GM03348 (cell line): ENCODE measurements at places on chromosomes 7 and 10.

GRCh38 chr7:101744588-101744987 is 72.8 kb upstream of the CUX1 start:
- no peak for DNase-seq

DNA sequence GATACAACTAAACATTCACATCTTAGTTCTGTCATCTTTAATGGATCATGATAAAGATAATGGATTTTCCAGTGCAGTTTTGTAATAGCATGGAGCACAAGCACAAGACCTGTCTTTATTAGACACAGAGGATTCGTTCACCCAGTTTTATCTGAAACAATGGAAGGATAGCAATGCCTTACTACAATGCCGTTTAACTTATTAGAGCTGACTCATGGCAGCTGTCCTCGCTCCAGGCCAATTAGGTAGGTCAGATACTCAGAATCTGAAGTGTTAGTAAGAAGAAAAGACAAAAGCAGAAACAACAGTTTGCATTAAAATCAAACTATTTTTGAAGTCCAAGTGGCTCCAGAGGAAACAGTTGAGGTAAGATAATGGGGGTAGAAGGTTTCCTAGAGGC is 12.8 kb downstream of the OR13A1 start:
- no peak for DNase-seq

DNA sequence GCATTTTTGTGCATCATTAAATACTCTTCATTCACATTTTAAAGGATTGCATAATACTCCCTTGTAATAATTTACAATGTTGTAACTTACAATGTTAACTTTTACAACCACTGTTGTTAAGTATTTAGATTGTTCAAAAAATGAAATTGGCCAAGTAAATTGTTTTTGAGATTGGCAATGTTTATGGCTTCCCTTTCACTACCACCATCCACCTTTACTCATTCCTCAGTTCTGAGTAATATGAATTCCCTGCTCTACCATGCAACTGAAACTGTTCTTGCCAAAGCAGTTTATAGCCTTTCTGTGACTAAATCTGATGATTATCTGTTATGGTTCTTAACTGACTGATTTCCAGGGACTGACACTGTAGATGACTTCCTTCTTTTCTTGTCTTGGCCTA is 80.5 kb upstream of the TMEM106B start:
- DNase-seq = no peak

GRCh38 chr10:122464250-122464510 is 2.8 kb downstream of the HTRA1 start:
- no peak for DNase-seq

DNA sequence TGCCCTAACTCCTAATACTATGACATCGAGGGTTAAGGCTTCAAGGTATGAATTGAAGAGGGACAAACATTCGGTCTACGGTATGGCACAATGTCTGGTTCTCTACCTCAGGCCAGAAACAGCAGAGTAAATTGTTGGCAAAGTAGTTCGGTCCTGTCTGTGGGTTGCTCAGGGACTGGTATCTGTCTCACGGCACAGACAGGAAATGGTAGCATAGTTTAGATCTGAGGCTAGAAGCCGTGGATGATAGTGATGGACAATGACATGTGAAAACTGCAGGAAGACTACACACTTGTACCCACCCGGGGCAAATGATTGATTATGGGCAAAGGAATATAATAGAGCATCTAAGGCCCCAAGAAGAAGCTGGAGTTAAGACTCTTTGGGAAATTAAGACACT is 106.2 kb downstream of the TWIST1 start:
- DNase-seq = peak; percentile 47

GRCh38 chr10:35127289-35127891 is 744 bp downstream of the CREM start:
- DNase-seq = peak; percentile 77

DNA sequence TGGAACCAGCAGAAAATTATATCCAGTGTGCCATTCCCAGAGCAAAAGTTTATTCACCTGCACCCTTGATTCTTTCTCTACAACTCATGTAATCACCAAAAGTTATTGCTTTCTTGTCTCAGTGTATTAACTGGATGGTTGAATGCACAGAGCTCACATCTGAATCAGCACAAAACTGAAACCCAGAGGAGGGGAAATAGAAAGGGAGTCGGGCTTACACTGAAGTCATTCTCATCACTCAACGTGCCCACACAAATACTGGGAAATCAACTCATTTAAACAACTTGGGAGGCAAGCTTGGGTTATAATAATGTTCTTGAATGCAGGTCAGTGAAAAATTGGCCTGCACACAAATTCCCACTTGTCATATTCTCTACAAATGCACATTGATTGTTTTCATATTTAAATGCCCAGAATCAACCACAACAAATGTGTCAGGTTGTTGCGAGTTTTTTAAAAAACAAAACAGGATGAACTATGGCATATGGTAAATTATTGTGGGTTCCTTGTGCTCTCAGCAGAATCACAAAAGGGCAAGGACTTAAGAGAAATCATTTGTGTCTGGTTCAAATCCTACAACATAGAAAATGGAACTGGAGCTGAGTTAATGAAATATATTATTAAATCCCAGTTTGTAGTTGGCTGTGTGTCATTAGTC is 125.9 kb upstream of the NOBOX start:
- DNase-seq = no peak

GRCh38 chr7:7920481-7920880 is 48.1 kb upstream of the GLCCI1 start:
- DNase-seq = no peak

DNA sequence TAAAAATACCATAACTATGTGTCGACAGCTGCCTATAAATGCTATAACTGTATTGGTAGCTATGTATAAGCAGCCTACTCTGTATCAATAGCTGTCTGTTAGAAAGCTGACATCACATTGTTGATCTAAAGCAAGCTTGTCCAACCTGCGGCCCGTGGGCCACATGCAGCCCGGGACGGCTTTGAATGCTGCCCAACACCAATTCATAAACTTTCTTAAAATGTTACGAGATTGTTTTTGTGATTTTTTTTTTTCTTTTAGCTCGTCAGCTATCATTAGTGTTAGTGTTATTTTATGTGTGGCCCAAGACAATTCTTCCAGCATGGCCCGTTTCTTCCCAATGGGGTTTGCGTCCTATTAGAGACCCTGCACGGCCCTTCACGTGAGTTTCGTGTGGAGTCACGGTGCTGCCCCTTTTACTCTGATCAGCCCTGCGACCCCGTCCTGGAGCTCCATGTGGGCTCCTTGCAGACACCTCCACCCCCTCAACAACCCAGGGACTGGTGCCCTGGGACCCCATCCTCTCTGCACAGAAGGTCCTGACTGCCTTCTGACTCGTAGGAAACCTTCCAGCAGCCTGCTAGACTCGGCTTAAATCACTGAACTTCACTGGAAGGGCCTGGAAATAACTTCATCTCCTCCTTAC is 4.5 kb upstream of the PRKAR1B start:
- DNase-seq = no peak

GRCh38 chr7:7351832-7352231 is 169.5 kb downstream of the C1GALT1 start:
- no peak for DNase-seq

- no peak for DNase-seq
These were observed 2.5 kb upstream of the KCNH2 start for GRCh38 chr7:150980663-150981062.

- no peak for DNase-seq
These were observed 21.0 kb upstream of the C10orf71 start for GRCh38 chr10:49277973-49278372.

- peak; percentile 85 for DNase-seq
These were observed 39.2 kb upstream of the GSAP start for GRCh38 chr7:77455321-77455720.

DNA sequence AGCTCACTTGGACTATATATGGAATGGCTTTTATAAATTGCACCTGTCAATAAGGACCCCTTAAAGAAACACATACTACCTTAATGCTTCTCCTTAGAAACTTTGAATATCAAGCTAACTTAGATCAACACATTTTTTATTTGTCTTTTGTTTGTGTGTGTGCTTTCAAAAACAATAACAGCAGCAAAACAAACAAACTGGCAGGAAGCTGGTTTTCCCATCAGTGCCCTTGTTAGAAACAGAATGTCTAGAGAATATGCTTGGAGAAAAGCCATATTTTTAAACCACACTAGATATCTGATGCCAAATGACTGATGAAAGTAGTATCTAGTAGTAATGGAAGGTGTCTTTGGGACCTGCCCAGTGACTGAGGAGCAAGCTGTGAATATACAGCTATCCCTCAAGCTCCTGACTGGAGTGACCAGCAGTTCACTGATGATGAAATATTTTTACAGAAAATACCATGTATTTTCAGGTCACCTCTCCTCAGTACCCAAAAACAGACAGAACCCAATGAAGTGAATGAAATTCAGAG is 1.0 kb downstream of the PDE1C start:
- no peak for DNase-seq

- DNase-seq = peak; percentile 82
These were observed 31.2 kb downstream of the PRTFDC1 start for GRCh38 chr10:24920907-24921881.

DNA sequence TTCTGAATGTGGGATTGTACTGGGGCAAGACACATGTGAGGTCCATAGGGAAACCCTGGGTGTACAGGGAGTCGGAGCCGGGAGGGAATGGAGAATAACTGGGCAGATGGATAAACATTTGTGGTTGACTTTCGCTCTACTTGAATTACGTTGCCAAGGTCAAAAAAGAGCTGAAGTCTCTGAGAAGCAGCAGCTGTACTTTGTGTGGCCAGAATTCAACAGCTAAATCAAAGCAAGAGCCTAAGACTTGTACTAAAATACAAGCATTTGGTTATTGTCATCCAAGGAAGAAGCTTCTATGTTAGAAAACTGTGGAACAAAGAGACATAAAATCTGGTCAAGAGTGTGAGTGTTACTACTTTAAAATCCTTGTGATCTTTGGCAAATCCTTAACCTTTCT is 457.2 kb downstream of the ARL4A start:
- no peak for DNase-seq

DNA sequence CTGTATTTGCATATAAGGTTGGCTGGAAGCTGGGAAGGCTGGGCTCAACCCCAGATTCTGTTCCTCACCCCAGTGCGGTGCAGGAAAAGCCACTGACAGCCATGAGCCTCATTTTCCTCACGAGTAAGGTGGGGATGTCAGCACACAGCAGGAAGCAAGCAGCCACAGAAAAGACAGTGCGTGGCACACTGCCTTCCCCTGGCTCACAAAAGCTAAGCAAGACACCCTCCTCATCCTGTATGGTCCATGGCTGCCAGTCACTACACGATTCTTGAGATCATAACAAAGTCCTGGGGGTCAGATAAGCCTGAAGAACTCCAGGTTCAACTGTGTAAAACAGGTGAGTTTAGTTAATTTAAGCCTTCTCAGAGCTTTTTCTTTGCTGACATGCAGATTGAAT is 28.9 kb upstream of the DDC start:
- no peak for DNase-seq

- DNase-seq = no peak
These were observed 32.3 kb downstream of the HSPA12A start for GRCh38 chr10:116710076-116710475.

- no peak for DNase-seq
These were observed 25.8 kb upstream of the EEPD1 start for GRCh38 chr7:36127075-36127740.

GRCh38 chr10:19699299-19699698 is 116.9 kb upstream of the PLXDC2 start:
- DNase-seq = no peak

DNA sequence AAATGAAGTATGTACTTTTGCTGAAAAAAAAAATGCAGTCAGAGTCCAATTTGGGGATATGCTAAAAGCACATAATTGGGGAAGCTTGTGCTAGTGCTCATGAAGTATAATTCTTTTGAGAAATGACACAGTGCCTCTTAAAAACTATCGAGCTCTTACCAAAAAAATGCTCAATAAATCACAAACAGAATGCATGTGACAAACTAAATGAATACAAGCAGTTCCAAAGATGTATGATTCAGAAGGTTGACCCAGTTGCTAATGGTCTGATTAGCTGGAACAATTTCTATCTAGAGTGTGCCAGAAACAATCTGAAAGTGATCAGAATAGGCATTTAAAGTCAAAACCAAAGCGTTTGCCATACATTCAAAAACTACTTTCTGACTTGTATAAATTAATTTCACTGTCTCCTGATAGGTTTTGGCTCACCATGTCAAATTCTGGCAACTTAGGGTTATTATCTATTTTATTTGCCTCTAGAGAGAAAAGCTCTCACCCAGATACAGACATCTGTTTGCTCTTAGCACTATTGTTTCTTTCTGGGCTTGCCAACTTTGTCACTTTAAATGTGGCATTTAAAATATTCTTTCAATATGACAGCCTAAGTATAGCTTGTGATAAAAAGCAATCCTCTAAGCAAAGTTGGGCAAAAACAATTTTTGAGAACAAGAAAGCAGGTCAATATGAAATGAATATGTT is 114.7 kb upstream of the AHR start:
- DNase-seq = peak; percentile 42

GRCh38 chr7:124702385-124702784 is 63.2 kb downstream of the GPR37 start:
- no peak for DNase-seq

GRCh38 chr10:18419945-18420344 is 231.4 kb downstream of the NSUN6 start:
- no peak for DNase-seq

- no peak for DNase-seq
These were observed 393.4 kb upstream of the NFE2L3 start for GRCh38 chr7:25758559-25758958.

DNA sequence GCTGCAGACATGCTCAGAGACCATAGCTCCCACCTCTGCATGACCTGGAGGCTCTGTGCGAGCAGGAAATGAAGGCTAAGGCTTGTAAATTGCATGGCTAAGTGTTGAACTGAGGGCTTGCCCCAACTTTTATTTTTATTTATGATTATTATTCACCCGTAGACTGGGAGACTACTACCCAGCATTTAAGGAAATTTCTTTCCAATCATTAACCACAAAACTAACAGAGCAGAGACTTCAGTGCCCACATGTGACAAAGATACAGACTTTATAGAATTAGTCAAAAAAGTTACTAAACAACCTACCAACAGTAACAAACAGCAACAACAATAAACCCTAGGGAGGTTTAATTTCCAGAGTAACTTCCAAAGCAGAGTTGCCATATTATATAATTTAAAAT is 39.7 kb downstream of the MCMBP start:
- no peak for DNase-seq

- DNase-seq = peak; percentile 26
These were observed 128.5 kb upstream of the COL1A2 start for GRCh38 chr7:94266238-94266644.

DNA sequence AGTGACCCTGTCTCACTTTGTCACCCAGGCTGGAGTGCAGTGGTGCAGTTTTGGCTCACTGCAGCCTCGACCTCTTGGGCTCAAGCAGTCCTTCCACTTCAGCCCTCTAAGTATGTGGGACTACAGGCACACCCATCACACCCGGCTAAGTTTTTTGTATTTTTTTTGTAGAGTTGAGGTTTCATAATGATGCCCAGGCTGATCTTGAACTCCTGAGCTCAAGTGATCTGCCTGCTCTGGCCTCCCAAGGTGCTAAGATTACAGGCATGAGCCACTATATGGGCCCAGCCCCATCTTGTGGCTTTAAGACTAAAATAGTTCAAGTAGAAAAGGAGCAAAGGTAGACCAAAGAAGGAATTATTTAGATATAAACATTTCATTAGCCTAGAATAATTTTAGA is 65.5 kb downstream of the MLLT10 start:
- no peak for DNase-seq
